ENCODE measurements at places on chromosomes 7 and 10.

- DNase-seq: peak; percentile 26
These were observed 652 bp upstream of the VPS26A start for GRCh38 chr10:69123306-69123746.

GRCh38 chr7:18958627-18959026 lies 158.8 kb downstream of the TWIST1 start:
- no peak for DNase-seq

GRCh38 chr10:124703778-124704427 lies 40.3 kb downstream of the FAM53B start:
- no peak for DNase-seq

DNA sequence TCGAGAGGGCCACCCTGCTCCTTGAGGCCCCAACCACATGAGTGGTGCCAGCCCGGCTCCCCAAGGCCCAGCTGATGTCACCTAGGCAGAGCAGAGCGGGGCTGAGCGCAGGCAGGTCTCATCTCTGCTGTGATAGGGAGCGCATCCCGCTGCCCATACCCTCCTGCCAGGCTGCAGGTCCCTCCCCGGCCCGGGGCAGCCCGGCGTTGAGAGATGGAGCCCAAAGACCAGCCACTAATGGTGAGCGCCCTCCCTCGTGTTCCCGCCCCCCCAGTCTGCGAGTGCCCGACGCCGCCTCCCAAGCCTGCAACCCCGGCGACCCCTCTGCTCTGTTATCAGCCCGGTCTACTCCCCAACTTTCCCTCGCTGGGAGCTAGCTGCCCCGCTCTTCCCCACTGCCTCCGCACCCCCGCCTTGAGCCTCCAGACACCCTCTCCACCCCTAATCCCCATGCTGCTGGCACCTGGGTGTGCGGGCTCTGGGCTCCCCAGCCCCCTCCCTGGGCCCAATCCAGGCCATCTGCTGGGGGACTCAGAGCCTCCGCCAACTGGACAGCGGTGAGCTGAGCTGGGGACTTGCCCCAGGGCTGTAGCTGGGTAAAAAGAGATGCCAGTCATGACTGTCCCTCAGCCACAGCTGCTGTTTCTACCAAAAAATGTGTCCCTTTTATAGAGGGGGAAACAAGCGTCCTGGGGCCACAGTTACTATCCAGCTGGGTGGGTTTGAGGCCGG lies 19.7 kb upstream of the CHST12 start:
- DNase-seq: no peak

GRCh38 chr10:87925570-87925969 lies 62.1 kb downstream of the PTEN start:
- no peak for DNase-seq

GRCh38 chr10:70664702-70665195 lies 7.6 kb upstream of the ADAMTS14 start:
- no peak for DNase-seq

DNA sequence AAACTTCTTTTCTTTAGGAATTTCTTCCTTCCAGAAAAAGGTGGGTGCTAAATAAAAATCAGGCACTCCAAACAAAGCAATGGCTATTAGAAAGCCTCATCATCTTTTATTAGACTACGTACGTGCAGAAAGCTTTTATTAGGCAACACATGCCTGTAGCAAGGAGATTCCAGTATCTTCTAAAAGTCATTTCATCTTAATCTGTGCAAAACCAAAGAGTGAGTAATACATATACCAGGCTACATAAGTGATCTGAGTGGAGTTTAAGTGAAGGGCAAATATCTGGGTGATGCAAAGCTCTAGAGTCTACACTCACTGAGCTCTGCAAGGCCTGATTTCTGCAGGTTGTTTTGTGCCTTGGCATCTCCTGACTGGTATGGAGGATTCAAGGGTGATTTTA lies 231.7 kb downstream of the ELMO1 start:
- DNase-seq: no peak

DNA sequence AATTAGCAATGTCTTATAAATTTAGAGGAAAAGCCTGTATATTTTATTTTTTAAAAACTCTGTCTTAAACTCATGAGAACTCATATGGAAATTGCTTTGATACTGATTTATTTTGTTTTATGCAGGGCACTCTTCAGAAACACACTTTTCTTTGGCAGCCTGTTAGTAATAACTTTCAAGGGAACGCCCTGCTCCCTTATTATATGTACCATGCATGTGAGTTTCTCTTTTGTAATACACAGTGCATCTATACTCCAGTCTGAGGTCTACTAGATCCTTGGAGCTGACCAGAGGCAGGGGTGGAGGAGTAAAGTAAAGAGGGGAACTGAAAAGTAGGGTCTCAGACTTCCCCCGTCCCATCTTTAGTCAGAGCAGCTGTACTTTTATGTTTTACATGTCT lies 40.2 kb downstream of the GPR85 start:
- DNase-seq: no peak

- DNase-seq: no peak
These were observed 63.8 kb downstream of the FOXP2 start for GRCh38 chr7:114478384-114478783.

DNA sequence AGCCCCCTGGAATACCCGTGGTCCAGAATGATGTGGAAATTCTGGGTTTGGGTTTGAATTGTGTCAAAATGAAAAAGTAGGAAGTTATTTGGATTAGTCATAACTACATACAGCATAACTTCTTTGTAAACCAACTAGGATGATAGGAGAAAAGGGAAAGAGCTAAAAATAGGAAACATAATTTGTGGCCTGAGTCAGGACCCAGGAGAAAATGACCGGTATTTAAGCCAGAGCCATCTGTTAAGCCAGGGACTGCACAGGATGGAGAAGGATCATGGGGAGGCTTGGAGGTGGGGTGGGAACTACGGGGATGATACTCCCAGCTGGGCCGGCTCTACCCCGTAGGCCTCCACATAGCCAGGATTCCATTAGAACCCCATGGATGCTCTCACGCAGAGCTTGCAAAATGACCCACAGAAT lies 98.6 kb downstream of the MYOF start:
- DNase-seq: no peak

- DNase-seq: no peak
These were observed 45.4 kb upstream of the MYO3A start for GRCh38 chr10:25888627-25889026.

- no peak for DNase-seq
These were observed 31.8 kb upstream of the AKR1B10 start for GRCh38 chr7:134495546-134495945.

DNA sequence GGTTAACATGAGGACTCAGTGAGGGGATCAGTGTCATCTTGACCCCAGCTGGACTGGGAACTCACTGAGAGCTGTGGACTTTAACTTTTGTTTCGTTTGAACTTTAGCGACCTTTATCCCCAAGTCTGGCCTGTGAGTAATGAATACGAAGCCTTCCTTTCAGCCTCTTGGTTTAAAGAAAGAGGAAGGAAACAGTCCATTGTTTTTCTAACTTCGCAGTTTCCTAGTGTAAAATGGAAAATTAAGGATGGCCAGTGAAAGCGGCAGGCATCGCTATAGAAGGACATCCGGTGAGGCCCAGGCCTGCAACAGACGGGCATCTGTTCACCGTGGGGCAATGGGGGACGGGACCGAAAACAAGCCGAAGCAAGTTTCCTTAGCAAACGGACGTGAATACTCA lies 44.1 kb upstream of the ADO start:
- DNase-seq: no peak

- peak; percentile 77 for DNase-seq
These were observed 140.5 kb downstream of the PRKAG2 start for GRCh38 chr7:151736403-151736909.

- peak; percentile 30 for DNase-seq
These were observed 38.0 kb upstream of the SPOCK2 start for GRCh38 chr10:72126184-72126871.

DNA sequence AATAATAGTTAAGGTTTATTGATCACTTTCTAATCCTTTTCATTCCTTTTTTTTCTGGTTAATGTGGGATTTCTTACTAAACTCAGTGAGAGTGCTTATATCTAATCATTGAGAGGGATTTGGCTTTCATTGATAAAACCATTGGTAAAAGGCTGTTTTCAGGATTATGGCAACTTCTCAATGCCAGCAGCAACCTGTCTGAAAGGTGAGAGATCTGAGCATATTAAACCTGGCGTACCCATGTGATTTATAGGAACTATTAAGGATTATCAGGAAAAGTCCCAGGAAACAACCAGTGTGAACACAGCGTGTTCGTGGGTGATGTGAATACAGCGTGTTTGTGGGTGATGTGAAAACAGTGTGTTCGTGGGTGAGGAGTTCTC lies 65.9 kb downstream of the PDIA4 start:
- DNase-seq: no peak

DNA sequence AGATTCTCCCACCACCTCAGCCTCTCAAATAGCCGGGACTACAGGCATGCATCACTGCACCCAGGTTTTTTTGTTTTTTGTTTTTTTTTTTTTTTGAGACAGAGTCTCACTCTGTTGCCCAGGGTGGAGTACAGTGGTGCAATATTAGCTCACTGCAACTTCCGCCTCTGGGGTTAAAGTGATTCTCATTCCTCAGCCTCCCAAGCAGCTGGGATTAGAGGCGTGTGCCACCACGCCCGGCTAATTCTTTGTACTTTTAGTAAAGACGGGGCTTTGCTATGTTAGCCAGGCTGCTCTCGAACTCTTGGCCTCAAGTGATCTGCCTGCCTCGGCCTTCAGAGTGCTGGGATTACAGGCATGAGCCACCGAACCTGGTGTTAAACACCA lies 107.5 kb upstream of the KIF5B start:
- DNase-seq: no peak

- DNase-seq: peak; percentile 92
These were observed 28.2 kb downstream of the PFKP start for GRCh38 chr10:3095373-3096139.

DNA sequence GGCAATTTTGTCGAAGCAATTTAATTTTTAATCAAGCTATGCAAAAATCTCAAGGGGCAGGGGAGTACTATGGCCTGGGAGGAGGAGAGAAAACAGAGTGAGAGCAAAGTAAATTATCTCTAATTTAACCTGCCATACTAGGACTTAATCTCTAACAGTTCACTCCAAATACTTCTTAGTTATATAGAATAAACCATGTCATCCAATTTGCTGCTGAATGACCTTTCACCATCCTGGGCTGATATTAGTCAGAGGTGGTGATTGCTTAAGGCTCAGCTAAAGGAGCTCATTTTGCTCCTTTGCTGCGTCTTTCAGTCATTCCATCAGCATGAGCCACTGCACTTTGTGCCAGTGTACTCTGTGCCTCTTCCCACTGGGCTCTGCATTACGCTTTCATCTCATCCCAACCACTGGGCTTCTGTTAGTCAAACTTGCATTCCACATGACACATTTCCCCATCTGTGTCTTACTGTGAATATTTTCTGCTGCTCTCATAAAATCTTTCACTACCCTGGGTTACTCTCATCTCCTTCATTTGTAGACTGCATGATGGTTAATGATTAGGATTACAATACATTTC lies 84.3 kb downstream of the CD36 start:
- DNase-seq: peak; percentile 97

DNA sequence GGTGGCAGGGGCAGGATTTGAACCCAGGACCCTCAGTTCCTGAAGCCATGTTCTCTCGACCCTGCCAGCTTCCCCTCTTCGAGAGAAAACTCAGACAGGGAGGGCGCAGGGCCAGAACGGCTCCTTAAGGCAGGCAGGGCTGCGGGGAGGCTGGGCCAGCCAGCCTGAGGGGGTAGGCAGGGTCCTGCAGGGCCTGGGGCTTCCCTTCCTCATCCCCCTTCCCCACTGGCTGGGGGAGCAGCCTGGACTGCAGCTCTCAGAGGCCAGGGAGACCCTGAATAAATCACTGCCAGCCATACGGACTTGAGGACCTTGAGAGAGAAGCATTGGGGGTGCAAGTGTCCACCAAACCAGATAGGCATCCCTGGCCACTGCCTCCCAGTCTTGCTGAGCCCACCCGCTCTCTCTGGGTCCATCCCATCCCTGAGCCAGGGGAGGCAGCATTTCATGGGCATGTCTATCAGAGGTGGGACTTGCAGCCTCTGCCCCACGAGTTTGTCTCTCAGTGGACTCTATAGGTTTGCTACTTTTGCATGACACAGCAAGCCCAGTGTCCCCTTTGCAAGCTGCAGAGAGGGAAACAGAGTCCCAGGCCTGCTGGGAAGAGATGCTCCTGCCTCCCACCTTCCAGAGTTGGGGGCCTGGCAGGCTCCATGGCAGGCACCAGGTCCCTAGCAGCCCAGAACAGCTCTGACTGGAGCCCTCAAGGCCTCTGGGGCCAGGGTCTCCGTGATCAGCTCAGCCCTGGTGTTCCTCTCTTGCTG lies 70.9 kb downstream of the MYL10 start:
- no peak for DNase-seq

DNA sequence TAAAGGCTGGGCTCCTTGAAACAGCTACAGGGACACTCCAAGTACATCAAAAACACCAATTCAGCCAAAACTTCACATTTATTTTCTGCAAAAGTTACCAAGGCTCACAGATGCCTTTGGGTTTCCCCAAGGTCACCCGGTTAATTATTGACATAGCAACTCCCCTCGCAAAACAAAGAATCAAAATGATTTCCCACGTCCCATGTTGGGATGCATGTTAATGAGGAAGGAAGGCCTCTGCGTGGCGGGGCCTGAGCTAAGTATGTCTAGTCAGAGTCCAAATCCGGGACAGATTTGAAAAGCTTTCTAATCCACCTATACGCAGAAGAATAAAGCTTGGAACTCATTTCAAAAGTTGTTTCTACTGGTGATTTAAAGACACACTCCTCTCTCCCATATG lies 535 bp upstream of the TMEM72 start:
- no peak for DNase-seq

GRCh38 chr10:70535451-70535850 lies 56.9 kb downstream of the PALD1 start:
- DNase-seq: no peak

DNA sequence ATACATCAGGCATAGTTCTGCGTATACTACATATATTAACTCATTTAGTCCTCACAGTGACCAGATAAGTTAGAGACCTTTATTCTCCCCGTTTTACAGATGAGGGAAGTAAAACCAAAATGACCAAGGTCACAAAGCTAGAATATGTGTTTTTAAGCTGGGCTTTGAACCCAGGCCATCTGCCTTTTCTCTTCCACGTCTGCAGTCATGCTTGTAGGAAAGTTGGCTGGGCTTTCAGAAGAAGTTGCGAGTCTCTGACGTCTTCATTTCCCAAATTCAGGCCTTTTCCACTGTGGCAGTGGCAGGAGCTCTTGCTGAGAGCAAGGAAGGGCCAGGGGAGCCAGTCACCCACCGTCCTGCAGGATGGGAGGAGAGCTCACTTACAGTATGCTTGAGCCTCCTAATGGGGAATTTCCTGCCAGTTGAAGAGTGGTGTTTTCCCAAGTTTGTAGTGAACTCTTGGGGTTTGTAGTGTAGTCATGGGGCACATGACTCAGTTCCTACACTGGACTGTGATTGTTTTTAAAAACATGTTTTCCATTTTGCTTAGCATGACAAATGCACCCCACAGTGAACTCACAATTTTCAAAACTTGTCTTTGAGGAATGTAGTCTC lies 34.2 kb downstream of the CYP17A1 start:
- DNase-seq: no peak

GRCh38 chr7:33776788-33777187 lies 128.6 kb upstream of the BMPER start:
- DNase-seq: no peak

- DNase-seq: no peak
These were observed 121.6 kb downstream of the THSD7A start for GRCh38 chr7:11710377-11710776.
